ENCODE measurements at places on chromosomes 6 and 20.

- DNase-seq, result peak; percentile 29
Observed at GRCh38 chr20:37095108-37095598, 644 bp downstream of the RBL1 start.

DNA sequence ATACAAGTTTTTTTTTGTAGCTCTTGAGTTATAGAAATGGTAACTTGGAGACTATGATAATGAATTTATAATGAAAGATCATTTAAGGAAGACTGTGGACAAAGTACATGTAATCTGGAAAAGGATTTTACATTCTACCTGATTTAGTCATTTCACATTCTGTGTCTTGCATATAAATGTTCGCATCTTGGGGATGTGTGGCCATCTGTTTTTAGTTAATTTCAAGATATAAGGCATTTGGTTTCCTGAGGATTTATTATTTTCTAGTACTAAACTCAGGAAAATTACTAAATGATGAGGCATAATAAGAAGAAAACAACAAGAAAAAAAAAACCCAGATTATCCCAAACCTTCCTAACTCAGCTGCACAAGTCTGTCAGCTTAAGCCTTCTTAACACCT lies 112.7 kb upstream of the PRL start:
- DNase-seq, result no peak

GRCh38 chr6:114997813-114998292 lies 655.0 kb upstream of the HS3ST5 start:
- DNase-seq, result peak; percentile 5

GRCh38 chr20:33431797-33432381 lies 11.7 kb downstream of the SNTA1 start:
- DNase-seq, result no peak

- no peak for DNase-seq
Observed at GRCh38 chr6:37543361-37543760, 43.7 kb upstream of the CCDC167 start.

DNA sequence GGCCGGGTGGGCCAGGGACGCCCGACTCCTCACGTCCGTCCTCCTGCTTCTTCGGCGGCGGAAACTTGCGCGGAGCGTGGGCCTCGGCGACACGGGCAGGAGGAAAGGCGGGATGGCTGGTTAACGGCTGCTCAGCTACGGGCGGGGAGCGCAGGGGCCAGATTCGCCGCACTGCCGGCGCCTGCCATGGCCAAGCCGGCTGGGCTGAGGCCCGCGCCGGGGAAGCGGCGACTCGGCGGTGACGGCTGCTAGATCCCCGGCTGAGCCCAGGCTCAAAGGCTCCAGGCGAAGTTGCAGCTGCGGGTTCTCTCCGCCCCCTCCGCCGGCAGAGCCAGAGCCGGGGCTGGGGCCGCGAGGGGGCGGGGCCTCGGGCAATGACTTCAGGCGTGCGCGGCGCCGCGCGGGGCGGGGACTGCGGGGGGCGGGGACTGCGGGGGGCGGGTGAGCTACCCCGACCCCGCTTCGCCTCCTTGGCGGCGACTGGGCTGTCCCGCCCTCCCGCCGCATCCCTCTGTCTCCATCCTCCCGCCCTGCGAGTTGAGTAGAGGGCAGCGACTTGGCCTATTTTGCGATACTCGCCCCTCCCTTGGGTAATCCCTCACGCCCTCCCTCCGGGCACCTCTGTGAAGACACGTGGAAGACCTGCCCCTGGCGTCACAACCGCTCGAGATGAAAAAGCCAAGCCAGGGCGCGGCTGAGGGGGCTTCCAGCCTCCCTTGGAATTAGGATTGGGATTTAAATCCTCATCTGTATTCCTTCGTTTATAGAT lies at the start of gene CEP85L:
TSS of gene CEP85L (minus strand) at position 310 of the 769 bp plus-strand sequence. CDS start 322 bp downstream, outside the sequence.
- DNase-seq, result peak; percentile 91

- no peak for DNase-seq
Observed at GRCh38 chr6:122620902-122621301, 10.7 kb downstream of the PKIB start.

GRCh38 chr20:62232194-62232593 lies 6.1 kb upstream of the OSBPL2 start:
- no peak for DNase-seq

GRCh38 chr20:38842558-38842981 lies 37.1 kb downstream of the PPP1R16B start:
- peak; percentile 33 for DNase-seq

DNA sequence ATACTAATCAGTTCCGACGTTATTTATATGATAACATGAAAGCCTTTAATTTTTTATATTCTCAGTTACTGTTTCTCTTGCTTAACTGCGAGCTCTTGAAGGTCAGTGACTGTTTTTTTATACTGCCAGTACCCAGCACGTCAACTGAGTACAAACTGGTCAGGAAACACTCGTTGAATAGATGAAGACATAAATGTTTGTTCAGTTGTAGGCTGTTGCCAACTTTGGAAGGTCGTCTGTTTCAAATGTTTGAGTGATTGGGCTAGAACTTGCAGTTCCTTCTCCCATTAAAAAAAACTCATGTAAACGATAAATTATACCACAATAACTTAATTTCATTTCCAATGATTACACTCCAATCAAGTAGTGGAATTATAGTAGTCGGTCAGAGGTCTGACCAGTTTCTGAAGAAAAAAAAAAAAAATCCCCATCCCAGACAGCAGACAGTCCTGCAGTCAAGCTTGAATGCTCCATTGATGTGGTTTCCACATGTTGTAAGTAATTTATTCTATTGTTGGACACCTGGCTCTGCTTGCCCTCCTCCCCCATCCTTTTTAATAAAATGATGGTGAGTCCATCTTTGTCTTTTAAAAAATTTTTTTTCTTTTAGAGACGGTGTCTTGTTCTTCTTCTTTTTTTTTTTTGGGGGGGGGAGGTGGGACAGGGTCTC lies 81.1 kb downstream of the SASH1 start:
- DNase-seq, result no peak

GRCh38 chr20:46939031-46939965 lies 44.7 kb downstream of the EYA2 start:
- peak; percentile 23 for DNase-seq

DNA sequence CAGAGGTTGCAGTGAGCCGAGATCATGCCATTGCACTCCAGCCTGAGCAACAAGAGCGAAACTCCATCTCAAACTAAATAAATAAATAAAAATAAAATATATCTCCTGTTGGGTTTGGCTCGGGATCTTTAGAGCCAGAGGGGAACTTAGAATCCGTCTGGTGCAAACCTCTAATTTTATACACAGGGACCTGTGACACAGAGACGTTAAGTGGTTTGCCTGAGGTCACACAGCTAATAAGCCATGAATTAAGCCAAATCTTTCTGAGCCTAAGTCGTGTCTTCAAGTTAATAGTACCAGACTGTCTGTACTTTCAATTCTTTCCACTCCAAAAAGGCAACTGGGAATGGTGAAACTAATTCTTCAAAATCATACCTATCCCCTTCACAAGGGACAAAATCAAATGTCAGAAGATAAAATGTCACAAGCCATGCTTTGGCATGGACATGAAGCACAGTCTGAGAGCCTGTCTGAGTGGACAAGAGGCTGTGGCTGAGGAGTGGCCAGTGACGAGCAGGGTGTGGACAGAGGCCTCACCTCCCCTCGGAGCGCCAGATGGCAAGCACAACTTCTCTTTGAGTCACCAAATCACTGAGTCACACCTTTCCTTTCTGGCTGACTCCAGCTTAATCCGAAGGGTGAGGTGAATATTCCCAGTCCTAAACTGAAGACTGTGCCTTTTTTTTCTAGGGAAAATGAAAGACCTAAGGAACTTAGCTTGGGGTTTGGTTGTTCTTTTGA lies 177.4 kb downstream of the TFAP2A start:
- no peak for DNase-seq

Data from suppressor macrophage treated with lipopolysaccharide for 1 hour (primary cell).